ENCODE measurements at places on chromosomes 16 and 17.

GRCh38 chr17:27603880-27604794 lies 26.9 kb upstream of the LGALS9 start:
- DNase-seq, result no peak

DNA sequence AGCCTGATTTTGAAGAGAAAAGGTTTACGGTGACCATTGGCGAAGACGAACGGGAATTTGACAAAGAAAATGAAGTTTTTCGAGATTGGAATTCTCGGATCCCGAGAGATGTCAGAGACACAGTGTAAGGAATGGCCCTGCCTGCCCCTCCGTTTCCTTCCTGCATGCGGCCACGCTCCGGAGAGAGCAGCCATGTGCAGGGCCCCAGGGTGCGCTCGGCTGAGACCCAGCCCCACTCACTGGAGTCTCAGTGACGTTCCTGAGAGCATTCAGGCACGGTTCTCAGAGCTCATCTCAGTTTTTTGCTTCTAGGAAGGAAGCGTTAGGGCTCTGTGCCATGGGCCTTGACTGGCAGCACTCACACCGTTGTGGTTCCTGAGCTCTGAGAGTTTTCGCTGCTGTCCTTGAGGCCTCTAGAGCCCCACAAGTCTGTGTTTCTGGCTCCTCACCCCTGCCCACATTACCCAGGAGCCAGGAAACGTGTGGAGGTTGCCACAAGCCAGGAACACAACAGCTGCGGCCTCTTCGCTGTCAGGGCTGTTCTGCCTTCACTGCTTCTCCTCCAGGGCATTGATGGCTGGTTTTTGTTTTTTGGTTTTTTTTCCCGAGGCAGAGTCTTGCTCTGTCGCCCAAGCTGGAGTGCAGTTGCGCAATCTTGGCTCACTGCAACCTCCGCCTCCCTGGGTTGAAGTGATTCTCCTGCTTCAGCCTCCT lies 29.8 kb downstream of the ZC3H18 start:
- no peak for DNase-seq

DNA sequence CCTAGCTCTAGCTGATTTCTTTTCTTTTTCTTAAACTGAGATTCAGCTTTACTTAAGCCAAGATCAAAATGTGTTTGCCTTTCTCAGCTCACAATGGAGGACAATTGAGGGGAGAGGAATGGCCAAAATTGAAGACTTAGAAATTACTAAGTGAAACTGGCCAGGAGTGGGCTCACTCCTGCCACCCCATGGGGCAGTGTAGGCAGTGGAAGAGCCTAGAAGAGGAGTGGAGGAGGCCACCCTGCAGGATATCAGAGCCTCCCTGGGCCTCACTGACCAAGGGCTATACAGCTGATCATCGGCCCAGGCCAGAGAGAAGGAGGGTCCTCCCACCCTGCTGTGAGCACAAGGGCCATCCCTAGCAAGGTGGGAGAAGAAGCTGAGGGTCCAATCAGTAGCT lies 119.8 kb downstream of the CCT6B start:
- no peak for DNase-seq

DNA sequence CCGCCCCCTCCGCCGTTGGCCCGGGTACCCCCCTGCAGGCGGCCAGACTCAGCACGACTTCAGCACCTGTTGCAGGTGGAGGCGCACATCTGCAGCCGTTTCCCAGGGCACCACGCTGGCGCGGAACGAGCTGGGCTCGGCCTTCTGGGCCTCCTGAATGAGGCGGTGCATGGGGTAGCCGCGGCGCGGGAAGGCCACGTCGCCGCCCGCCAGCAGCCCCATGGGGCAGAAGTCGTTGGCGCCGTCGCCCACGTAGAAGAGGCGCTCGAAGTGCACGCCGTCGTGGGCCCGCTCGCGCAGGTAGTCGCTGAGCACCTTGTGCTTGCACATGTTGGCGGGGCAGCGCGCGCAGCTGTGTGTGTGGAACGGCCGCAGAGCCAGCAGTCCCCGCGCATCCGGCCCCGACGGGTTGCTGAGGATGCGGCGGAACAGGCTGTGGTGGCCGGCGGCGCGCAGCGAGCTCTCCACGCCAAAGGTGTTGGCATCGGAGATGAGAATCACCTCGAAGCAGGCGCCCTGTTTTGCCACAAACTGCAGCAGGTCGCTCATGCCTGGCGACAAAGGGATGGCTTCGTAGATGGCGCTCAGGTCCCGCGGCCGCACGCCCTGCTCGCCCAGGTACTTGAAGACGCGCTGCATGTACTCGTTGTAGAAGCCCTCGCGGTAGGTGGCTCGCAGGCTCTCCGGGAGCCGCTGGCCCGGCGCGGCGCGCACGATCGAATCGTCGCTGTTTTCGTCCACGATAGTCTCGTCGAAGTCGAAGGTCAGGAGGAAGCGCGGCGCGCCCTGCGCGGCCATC lies 6.2 kb downstream of the PHOSPHO1 start:
- DNase-seq, result peak; percentile 48

DNA sequence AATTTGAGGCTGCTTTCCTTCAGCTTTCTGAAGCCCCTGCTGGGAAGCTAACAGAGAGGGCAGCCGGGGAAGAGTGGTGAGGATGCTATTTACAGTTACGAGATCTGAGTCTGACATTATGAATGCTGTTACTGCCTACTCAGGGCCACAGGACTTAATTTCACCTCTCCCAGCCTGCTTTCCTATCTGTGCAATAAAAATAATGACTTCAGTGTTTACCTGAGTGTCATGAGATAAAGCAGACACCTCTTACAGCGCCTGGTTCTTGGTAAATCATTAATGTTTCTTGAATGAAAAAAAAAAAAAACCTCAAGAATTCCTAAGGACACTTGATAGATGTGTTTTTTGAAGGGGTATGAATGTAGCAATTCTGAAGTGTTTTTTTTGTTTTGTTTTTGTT lies 24.2 kb upstream of the CPHXL start:
- DNase-seq, result no peak
